Right cardiac atrium (tissue), 5 donors: ENCODE measurements at places on chromosomes 6 and 20.
A peak's percentile ranks its signal among the peaks of the same experiment; 100 is the strongest.

DNA sequence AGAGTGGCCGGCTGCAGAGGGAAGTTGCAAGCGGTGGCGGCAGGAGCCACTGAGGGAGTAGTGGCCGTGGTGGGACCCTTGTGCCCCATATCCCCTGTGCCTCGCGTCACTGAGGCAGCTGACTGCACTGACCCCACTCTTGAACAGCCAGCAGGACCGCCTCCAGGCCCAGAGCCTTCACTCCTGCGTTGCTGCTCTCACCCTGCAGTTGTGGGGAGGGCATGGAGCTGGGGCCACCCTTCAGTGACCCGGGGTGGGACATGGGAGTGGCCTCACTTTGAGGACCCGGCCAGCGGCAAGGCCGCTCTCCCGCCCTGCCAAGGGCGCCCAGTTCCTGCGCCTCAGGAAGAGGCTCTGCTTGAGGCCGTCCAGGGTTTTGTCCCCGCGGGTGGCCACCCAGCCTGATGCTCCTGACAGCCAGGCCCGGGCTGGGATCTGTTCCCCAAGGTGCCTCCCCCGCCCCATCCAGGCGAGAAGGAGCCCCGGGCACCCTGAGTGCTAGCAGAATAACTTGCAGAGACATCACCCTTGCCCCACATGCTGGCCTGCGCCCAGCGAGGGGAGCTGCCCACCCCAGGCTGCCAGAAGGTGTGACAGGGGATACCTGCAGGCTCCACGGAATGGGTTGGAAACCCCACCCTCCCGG lies 44.4 kb downstream of the HLA-DRA start:
- no peak for DNase-seq

DNA sequence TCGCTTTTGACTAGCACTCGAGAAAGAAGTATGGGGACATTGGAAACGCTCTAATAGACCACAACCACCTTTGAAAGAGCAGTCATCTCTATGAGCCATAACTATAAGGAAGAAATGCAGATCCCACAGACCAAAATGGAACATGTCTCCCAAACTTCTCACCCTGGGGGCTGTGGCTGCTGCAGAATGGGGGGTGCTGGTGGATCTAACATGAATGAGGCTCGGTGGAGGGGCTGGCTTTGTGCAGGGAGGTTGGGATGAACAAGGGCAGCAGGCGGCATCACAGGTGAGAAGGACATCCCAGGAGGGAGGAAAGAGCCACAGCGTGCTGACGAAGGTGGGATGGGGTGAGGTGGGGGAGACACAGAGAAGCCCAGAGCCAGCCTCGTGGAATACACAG lies 10.5 kb upstream of the CCR6 start:
- no peak for DNase-seq

DNA sequence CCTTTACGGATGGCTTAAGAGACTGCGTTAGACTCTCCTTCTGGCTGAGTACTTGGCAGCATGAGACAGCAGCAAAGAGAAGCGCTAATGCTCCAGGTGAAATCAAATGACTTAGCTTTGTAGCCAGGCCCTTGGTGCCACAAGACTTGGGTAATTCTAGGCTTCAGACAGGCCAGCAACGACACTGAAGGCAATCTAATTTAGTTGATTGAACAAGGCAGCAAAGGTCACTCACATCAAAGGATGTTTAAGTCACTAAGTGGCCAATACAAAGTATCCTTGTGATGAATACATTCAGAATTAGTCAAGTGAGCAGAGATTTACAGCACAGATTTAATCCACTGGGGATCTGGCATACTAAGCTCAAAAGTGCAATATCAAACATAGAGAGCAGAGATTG lies 113.2 kb downstream of the FAM83B start:
- DNase-seq: no peak

DNA sequence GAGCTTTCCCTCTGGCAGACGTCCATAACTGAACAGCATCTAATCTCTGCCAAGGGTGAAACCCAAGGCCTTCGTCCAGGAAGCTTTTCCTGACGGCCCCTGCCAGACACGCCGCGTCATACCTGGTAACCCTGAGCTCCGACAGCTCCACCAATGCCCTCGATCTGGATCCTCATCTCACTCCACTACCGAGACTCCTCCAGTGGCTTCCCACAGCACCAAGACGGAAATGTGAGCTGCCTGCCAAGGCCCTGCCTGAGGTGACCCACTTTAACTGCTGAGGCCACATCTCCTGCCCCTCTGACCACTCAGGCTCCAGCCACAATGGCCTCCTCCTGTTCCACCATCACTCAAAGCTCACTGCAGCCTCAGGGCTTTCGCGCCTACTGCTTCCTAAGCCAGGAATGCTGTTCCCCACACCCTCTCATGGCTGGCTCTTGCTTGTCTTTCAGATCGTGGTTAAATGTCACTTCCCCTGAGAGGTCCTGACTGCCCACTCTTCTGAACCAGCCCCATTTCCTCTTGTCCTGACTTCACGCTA lies 143.2 kb downstream of the PREX1 start:
- no peak for DNase-seq

GRCh38 chr6:36660771-36661471 lies 17.6 kb upstream of the CDKN1A start:
- DNase-seq: peak; percentile 89

DNA sequence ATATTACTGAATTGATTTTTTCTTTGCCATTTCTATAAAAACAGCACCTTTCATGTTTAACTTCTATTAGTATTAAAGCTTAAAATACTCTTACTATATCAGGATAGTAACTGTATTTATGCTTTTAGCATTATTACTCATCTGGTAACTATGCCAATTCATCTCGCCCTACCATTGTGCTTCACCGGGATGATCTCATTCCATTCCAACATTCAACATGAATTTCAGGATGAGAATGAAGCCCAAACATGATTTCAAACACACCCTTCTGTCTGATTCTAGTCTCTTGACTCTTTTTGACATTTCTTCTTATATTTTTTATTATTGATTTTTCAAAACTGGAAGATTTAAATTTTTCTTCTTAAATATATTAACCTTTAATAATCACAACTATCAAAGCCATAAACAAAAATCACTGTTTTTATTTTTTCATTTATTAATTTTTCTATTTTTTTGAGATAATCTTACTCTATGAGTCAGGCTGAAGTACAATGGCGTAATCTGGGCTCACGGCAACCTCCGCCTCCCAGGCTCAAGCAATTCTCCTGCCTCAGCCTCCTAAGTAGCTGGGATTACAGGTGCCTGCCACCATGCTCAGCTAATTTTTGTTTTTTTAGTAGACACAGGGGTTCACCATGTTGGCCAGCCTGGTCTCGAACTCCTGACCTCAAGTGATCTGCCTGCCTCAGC lies 46.7 kb downstream of the GJA1 start:
- DNase-seq: no peak
